ENCODE measurements at places on chromosomes 5 and 9. TPM values are rescaled to one million over a fixed set of nuclear protein-coding genes. Genes with fewer than 3 reads are reported as not detected.
A peak's percentile ranks its signal among the peaks of the same experiment; 100 is the strongest.

DNA sequence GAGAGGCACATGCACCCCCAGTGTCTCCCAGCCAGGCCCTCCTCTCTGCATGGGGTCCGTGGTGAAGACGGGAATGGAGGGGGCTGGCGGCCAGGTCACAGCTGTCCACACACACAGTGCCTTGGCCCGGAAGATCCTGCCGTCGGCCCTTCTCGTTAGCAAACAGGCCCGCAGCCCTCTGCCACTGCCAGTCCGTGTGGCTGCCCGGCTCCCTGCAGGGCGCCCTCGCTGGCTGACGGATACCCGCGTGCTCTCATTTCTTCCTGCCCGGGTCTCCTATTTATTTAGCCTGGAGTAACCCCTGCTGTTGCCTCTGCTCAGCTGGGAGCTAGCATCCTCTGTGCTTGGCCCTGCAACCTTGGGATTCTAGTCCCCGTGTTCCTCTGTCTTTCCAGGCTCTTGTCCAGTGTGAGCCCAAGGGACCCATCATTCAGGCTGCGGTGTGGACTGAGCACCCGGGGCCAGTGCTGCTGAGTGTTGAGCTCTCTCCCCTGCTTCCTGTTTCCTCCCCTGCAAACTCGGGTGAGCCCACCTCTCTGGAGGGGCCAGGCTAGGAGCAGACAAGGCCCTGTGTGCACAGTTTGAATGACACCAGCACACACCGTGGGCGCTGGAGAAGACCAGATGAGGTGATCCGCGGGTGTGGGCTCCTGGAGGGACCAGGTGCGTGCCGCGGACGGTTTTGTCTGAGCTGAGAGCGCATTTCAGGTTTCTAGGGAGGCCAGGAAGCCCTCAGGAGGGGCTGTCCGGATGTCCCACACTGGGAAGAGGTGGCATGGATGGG is 14.6 kb upstream of the RNU6ATAC start:
- DNase-seq: peak; percentile 85

- DNase-seq: no peak
These were observed 4.3 kb upstream of the AGPAT2 start for GRCh38 chr9:136691316-136692184.

DNA sequence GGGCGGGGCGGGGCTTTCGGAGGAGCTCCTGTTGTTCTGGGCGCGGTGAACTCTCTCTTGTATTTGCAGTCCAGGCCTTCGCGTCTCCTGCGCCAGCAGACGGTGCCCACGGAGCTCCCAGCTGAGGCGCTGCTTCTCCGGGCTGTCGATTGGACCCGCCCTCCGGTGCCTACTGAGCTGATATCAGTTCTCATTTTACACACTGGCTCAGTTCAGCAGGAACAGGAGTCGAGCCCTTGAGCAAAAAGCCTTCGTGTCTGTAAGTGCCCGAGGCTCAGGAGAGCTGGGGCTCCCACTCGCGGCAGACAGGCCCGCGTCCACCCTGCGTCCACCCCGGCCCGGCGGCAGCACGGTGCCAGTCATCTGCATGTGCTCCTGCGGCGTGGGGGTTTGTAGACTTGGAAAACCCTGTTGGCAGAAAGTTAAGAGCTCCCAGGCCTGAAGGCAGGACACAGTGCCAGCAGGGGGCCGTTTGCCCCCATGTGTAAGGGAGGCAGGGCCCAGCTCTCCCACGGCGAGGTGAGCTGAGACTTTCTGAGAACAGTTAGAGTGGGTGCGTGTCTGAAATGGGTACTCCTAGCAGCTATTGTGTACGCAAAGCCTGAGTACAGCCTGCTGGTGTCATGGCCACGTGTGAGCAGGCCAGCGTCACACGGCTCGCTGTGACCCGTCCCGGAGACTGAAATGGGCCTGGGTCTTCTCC is 231.5 kb downstream of the FANCC start:
- no peak for DNase-seq

DNA sequence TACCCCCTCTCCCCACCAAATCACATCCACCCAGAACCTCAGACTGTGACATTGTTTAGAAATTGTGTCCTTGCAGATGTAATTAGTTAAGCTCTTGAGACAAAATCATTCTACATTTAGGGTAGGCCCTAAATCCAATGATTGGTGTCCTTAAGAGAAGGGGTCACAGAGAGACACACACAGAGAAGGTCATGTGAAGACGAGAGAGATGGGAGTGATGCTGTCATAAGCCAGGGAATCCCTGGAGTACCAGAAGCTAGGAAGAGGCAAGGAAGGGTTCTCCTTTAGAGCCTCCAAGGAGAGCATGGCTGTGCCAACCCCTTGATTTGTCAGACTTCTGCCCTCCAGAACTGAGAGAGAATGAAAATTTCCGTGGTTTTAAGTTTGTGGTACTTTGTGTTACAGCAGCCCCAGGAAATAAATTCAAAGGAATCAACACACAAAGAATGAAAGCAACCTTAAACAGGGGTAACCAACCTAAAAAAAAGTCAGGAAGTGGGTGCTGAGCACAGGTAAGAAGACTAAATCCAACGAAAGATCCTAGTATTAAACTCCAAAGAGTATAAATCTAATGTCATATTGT is 33.6 kb downstream of the TIMD4 start:
- no peak for DNase-seq

- DNase-seq: no peak
These were observed 85.7 kb downstream of the GRAMD2B start for GRCh38 chr5:126508962-126509279.

DNA sequence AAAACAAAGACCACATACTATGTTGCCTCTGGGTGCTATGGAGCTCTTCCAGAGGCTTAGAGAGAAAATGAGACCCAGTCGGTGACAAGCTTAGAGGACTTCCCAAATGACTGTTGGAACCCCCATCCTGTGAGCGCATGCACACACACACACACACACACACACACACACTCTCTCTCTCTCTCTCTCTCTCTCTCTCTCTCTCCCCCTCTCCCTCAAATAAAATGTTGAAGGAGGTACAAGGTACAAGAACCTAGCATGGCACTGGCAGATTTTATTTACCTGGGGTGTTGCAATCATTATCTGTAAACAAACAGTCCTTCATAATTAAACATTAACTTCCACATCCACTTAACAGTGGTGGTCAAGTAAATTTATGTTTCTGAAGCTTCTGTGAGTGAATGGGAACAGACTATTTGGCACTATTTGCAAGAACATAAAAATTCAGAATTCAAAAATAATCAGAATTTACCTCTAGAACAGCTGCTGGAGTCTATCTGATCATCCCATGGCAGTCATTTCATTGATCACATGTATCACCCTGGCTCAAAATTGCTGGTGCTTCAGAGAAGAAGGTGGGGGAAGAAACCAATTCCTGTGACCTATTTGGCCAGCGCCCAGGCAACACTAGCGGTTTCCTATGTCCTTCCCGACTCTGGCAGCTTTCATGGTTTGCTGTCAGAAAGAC is 24.9 kb downstream of the TRPM3 start:
- no peak for DNase-seq

DNA sequence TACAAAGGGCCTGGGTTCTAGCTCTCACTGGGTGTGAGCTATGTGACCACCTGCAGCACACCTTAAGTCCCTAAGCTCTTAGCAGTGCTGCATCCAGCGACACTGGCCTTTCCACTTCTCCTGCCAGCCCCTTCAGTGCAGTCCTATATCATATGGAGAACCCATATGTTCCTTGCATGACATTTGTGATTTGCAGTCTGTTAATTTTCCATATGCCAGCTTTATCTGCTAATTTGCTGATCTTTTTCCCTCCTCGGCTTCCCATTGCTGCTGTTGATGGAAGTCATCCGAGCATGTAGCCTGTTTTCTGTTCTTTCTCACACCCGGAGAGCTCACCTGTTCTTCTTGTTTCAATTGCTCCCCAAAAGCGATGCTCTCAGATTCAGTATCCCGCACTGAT is 23.2 kb downstream of the PRDM6 start:
- DNase-seq: no peak

The LRRC26 gene
- total RNA-seq: not detected

The ECPAS gene
- total RNA-seq: 108 TPM

The SLC25A48 gene
- total RNA-seq: not detected

The LIFR gene
- 56.1 TPM for total RNA-seq

Measured in Right ventricle myocardium inferior (tissue), 1 donor.